Pulmonary artery endothelial cell (primary cell): ENCODE measurements at places on chromosomes 13 and 19.
A peak's percentile ranks its signal among the peaks of the same experiment; 100 is the strongest.

DNA sequence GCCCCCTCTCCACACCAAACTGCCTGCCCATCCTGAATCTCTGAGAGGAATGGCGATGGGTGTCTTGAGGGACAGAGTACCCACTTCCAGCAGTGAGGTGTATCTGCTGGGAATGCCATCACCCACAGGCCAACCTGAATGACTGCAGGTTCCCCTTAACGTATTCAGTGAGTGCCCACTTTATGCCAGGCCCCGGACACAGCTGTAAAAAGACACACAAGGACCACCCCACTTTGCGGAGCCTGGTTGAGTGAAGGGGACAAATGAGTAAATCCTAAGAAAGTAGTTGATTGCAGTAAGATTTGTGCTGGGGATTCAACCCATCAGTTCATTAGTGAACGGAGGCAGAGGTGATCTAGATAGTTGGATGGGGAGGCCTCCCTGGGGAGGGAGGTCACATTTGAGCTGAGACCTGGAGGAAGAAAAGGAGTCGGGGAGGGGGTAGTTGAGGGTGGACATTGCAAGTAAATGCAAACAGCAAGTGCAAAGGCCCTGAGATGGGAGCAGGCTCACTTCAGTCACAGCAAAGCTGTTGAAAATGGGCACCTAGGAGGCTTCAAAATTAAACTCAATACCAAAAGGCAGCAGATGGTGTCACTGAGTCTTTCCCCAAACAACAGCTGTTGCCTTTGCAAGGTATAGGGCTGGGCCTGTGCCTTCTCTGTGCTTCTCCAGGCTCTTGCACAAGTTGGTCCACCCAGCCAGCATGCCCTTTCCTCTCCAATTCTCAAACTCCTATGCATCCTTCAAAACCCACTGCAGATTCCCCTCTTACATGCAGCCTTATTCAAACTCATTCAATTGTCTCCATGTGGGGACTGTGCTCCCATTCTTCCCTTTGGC, 4.3 kb downstream of the GDF15 start:
- DNase-seq: no peak

- peak; percentile 13 for DNase-seq
Observed at GRCh38 chr19:17847538-17848366, at the start of gene JAK3. TSS of gene JAK3 (minus strand) at chr19:17847982. CDS start at chr19:17844417, 3,565 bp downstream.

GRCh38 chr13:27124571-27124970, 47.0 kb downstream of the USP12 start:
- DNase-seq: no peak

DNA sequence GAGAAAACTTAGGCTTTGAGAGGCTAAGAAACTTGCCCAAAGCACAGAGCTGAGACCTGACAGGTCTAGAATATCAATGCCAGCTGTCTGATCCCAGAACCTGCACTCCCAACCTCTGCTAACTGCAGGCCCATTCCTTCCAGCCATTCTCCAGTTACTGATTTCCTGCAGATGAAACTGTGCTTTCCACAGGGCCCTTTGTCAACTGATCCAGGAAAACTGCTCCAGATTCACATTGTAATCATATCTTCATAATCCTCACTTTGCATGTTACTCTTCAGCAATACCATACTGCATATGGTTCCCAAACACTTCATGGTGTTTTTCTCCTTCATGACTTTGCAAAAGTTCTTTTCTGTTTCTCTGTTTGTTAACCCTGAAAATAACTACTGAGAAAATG, 100.6 kb downstream of the RAP2A start:
- DNase-seq: no peak

DNA sequence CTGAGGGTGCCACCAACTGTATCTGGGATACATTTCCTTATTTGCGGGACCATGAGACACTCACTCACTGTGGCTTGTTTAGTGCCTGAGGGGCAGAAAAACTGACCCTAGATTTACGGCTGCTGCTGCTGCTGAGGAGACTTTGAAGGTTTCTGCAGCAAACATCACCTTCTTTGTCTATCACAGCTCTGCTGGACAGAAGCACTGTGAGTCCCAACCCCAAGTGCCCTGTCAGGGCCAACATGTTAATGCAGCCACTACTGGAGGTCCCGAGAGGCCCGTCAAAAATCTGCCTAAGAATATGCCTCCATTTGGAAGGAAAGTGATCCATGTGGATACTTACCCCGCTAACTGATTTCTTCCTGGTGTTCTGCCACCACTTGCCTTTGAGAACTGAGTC, 37.3 kb upstream of the UBL3 start:
- no peak for DNase-seq

DNA sequence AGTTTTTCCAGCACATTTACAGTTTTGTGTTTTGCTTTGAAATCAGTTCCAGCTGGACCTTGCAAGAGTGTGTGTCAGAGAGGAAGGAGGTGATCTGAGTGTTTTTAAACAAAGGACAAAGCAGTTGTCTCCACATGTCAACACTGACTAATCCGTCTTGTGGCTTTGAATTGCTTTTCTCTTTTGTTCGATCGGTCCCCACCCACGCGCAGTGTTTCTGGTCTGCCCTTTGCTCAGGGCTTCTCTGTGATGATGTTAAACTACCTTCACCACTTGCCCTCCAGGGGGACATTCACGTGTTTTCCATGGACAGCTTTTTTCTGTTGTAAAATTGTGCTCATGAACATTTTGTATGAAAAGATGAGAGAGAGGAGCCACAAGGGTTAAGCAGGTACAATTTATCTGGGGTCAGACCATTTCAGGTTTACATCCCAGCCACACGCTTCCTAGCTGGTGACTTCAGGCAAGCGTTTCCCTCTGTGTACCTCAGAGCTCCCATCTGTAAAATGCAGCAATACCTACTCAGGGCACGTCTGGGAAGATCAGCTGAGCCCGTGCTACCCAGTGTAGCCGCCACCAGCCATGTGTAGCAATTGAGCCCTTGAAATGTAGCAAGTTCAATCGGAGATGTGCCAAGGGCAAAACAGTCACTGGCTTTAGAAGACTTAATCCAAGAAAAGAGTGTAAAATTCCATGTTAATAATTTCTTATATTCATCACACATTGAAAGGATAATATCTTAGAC, 13.5 kb upstream of the PLA2G4C start:
- peak; percentile 87 for DNase-seq

GRCh38 chr13:95564091-95564490, 11.6 kb downstream of the CLDN10 start:
- no peak for DNase-seq

- DNase-seq: no peak
Observed at GRCh38 chr13:97911311-97912138, 42.0 kb upstream of the IPO5 start.

DNA sequence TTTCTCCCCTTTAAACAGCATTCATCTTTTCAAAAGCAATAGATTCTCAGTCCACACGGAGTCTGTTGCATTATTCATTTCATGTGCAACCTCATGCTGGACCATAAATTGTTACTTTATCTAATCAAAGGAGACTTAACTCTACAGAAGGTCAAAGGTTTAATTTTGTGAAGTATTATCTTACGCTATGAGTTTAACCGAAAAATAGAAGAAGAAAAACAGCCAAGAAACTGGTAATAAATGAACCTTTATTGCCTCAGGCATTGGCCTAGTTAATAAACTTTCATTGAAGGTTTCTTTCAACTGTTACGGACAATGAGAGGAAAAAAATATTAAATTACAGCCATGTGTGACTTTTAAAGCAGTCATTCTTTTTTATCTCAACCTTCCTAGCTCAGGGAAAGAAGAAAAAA, 223.6 kb downstream of the DACH1 start:
- DNase-seq: no peak

DNA sequence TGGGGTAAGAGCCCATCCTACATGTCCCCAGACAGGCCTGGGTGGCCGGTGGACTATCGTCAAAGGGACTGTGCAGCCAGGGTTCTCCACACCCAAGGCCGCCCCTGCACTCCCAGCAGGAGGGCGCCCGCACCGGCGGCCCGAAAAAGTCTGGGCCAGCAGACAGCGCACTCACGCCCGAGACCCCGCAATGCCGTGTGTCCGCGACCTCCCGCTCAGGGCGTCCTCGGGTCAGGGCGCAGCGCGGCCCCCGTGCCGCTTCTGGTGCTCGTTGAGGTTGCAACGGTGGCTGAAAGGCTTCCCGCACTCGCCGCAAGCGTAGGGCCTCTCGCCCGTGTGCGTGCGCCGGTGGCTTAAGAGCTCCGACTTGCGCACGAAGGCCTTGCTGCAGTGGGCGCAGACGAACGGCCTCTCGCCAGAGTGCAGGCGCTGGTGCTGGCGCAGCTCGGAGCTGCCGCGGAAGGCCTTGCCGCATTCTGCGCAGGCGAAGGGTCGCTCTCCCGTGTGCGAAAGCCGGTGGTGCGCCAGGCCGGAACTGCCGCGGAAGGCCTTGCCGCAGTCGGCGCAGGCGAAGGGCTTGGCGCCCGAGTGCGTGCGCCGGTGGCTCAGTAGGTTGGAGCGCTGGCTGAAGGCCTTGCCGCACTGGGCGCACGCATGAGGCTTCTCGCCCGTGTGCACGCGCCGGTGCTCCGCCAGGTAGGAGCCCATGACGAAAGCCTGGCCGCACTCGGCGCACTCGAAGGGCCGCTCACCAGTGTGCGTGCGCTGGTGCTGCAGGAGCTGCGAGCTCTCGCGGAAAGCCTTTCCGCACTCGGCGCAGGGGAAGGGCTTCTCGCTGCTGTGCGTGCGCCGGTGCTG, 2.8 kb upstream of the A1BG start:
- no peak for DNase-seq

GRCh38 chr13:112726016-112726767, 36.4 kb downstream of the ATP11A start:
- DNase-seq: no peak

DNA sequence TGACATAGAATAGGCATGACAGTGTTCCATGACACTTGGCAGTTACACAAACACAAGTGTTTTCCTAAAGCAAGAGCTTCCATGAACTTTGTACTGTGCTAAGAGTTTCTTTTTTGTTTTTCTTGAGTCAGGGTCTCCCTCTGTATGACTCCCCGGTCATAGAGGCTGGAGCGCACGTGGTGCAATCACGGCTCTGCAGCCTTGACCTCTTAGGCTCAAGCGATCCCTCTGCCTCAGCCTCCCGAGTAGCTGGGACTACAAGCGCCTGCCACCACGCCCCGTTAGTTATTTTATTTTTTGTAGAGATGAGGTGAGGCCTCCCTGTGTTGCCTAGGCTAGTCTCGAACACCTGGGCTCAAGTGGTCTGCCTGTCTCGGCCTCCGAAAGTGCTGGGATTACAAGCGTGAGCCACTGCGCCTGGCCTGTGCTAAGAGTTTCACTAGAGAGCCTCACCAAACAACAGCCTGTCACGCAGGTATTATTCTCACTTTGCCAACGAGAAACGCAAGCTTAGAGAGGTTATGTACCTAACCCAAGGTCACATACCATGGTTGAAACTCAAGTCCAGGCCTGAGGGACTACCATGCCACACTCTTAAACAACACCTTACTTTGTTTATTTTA, 355.9 kb downstream of the KLF12 start:
- DNase-seq: no peak
